CD4-positive, alpha-beta T cell treated with Interleukin-15 for 4 hours (primary cell): ENCODE measurements at places on chromosomes 16 and 17.

GRCh38 chr17:82098939-82099763 is 1.1 kb upstream of the FASN start:
- no peak for DNase-seq

GRCh38 chr17:336110-337021 is 16.2 kb downstream of the RPH3AL start:
- peak; percentile 19 for DNase-seq

DNA sequence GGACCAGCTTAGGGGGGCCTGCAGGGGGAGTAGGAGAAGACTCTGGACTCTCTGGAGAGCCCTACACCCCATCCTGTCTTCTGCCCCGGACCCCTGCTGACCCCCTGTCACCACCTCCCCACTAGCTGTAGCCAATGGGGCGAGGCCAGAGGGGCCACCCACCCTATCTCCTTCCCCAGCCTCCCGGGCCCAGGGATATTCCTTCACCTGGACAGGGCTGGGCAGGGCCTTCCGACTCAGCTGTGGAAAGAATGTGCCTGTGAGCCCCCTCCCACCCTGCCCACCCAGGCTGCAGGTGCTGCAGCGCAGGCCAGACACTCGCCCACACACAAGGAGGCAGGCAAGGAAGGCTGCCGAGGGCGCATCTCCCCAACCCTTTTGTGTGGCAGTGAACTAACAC is 23.0 kb downstream of the TSPOAP1 start:
- no peak for DNase-seq

GRCh38 chr16:19289811-19290485 is 4.4 kb downstream of the CLEC19A start:
- no peak for DNase-seq

DNA sequence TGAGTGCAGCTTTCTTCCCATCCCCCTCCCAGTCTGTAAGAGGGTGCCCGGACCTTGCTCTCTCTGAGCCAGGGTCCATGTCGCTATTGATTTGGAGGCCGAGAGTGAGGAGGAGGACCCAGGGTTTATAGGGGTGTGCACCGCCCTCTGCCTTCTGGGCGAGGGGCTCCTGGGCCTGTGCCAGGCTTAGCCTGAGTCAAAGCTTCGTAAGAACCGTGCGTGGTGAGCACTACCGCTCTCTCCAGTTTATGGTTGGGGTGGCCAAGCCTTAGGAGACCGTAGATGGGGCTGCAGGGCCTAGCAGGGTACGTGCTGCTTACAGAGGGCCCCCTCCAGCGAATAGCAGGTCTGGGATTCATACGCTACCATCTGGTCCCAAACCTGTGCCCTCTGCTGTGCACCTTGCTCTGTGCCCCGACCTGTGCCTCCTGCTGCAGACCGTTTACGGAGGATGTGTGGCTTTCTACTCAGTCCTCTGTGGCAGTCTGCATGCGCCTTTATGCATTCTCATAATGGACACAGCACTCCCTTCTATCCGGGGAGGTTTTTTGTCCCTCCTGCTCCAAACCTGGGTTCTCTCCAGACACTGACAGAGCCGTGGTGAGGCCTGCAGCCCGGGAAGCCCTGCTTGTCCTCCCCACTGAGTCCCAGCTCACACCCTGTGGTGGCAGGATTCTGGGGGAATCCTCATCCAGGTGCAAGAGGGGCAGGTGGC is 54.7 kb downstream of the PGS1 start:
- DNase-seq = no peak

DNA sequence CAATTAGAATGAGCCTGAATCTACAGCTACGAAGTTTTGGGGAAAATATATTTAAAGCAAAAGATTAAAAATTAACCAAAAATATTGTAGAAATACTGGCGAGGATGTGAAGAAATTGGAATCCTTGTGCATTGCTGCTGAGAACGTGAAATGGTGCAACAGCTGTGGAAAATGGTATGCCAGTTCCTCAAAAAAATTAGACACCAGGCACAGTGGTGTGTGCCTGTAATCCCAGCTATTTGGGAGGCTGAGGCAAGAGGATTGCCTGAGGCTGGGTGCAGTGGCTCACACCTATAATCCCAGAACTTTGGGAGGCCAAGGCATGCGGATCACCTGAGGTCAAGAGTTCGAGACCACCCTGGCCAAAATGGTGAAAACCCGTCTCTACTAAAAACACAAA is 119.9 kb upstream of the TMEM97 start:
- DNase-seq = no peak

GRCh38 chr17:75124041-75124818 is 7.3 kb downstream of the NT5C start:
- peak; percentile 78 for DNase-seq

DNA sequence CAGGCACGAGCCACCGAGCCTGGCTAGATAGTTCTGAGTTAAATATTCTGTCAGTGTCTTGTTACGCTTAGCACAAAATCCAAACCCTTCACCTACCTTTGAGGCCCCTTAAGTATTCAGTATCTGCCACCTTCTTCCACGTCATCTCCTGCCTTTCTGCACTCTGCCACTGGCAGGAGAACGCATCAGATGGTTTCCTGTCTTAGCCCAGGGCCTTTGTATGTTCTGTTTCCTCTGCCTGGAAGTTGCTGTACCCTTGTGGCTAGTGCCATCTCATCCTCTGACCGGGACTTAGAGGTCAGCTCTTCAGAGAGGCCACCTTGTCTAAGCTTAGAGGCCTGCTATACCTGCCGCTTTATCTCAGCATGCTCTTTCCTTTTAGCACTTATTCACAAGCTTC is 67.5 kb upstream of the LGALS9 start:
- DNase-seq = no peak

DNA sequence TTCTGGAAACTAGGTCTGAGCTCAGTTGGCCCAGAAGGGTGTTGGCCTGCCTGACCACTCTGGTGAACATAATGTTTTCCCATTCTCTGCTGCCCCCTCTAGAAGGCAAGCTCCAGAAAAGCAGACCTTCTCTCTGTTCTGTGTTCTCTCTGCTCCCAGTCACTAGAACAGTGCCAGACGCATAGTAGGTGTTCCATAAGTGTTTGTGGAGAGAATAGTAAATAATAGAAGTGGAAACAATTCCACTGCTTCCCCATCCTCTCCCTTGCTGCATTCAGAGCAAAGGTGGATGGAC is 32.2 kb upstream of the ETV4 start:
- no peak for DNase-seq

- no peak for DNase-seq
These were observed 100.8 kb upstream of the CDH5 start for GRCh38 chr16:66265556-66266141.

DNA sequence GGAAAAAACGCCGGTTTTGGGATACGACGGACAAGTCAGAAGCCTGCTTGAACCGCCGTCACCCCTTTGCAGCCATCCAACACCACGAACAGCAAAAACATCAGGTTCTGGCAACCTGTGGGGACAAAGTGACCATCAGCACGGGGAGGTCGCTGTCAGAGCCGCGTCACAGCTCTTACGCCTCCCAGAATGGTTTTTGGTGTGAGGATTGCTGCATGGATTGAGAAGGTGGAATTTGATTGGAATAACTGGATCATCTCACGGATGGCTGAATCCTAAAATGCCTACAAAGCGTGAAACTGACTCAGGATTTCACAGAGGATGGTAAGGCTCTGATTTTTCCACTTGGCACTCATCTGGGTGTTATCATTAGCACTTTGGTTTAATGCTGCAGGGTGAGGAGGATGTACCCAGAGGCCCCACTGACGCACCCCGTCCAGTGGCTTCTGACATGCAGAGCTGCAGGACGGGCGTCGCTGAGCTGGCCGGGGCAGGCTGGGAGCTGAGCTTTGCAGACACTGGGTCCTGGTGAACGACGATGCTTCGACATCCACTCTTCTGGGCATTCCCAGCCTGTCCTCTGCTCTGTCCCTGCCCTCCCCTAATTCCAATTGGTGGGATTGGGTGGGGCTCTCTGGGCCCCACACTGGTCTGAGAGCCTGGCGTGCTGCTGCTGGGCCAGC is 73.4 kb upstream of the CREBBP start:
- DNase-seq = no peak

DNA sequence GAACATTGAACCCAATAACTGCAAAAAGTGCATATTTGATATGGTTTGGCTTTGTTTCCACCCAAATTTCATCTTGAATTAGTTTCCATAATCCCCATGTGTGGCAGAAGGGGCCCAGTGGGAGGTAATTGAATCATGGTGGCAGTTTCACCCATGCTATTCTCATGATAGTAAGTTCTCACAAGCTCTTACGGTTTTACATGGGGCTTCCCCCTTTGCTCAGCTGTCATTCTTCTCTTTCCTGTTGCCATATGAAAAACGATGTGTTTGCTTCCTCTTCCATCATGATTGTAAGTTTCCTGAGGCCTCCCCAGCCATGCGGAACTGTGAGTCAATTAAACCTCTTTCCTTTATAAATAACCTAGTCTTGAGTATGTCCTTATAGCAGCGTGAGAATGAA is 127.6 kb downstream of the CHD9NB start:
- DNase-seq = no peak

- no peak for DNase-seq
These were observed 128.2 kb downstream of the HS3ST3B1 start for GRCh38 chr17:14429084-14429483.

DNA sequence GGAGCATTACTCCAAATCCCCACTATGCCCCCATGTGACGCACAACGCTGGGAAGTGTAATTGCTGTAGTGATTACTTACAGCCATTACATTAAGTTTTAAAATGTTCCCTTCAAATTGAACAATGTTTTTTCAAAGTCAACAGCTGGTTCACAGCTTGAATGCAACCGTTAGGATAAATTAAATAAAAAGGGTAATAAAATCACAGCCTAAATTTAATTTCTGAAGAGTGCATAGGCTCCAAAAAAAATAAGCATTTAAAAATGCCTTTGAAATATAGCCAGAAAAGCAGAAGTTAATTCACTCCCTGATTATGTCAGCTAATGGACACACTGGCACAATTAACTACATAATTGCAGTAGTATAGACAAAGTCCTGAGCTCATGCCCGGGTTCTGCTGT is 50.5 kb upstream of the KDM8 start:
- DNase-seq = no peak

- DNase-seq = no peak
These were observed 5.4 kb upstream of the MMD start for GRCh38 chr17:55426851-55427586.

GRCh38 chr16:53565296-53565863 is 62.4 kb upstream of the AKTIP start:
- DNase-seq = no peak

DNA sequence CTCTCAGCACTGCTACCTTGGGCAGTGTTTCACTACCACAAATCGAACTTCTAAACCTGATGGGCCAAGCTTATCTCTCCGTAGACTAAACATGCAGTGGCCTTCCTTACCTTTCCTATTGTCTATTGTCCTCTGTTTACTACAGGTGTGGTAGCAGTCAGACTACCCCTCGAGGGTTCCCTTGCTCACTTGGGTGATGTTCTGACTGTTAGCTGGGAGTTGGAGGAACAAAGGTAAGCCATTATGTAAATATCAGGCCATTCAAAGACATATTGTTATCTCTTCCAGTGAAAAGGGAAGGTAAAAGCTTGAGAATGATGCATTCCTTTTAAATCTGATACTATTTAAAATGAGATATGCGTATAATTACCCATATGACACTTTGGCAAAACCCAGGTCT is 828.3 kb upstream of the EEF2KMT start:
- DNase-seq = no peak

- DNase-seq = no peak
These were observed 15.4 kb downstream of the UBN1 start for GRCh38 chr16:4862639-4863038.
